ENCODE measurements at places on chromosomes 6 and 20. TPM values are rescaled to one million over a fixed set of nuclear protein-coding genes. Genes with fewer than 3 reads are reported as not detected.

DNA sequence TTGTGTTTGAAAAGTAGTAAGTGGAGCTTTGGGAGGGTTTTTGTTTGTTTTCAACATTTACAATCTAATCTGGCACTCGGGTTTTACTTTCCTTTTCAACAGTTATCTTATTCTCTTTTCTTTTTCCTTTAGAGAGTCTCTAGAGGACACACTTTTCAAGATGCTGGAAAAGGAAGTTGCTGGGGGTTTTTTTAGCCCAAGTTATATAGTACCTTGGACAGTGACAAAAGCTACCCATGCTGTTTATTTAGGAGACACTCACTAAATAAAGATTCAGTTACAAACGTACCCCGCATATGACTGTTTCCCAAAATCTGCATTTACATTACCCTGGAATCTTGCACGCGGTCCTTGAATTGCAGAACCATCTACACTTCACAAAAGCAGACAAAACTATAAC lies 78.8 kb downstream of the MAP7 start:
- DNase-seq = no peak

The ADGRF4 gene
- under 0.01 TPM for total RNA-seq

The DEFB124 gene
- not detected for total RNA-seq

GRCh38 chr6:104064876-104065275 lies 794.8 kb downstream of the HACE1 start:
- no peak for DNase-seq

GRCh38 chr20:62825986-62826645 lies 9.3 kb downstream of the COL9A3 start:
- DNase-seq = no peak

GRCh38 chr20:46358346-46359058 lies 47.9 kb downstream of the ELMO2 start:
- DNase-seq = no peak

- DNase-seq = no peak
These were observed 103.5 kb downstream of the TCP11 start for GRCh38 chr6:35037664-35038038.
